ENCODE measurements at places on chromosomes 3 and 15.

GRCh38 chr3:119579366-119580066 is at the start of gene ADPRH:
ADPRH (plus strand) TSS chr3:119579492; CDS start chr3:119582170, 2,678 bp downstream.
- no peak for DNase-seq

- no peak for DNase-seq
Measured at GRCh38 chr15:41727143-41727542, 47.1 kb upstream of the MAPKBP1 start.

- no peak for DNase-seq
Measured at GRCh38 chr15:86229306-86229705, 149.6 kb downstream of the AGBL1 start.

DNA sequence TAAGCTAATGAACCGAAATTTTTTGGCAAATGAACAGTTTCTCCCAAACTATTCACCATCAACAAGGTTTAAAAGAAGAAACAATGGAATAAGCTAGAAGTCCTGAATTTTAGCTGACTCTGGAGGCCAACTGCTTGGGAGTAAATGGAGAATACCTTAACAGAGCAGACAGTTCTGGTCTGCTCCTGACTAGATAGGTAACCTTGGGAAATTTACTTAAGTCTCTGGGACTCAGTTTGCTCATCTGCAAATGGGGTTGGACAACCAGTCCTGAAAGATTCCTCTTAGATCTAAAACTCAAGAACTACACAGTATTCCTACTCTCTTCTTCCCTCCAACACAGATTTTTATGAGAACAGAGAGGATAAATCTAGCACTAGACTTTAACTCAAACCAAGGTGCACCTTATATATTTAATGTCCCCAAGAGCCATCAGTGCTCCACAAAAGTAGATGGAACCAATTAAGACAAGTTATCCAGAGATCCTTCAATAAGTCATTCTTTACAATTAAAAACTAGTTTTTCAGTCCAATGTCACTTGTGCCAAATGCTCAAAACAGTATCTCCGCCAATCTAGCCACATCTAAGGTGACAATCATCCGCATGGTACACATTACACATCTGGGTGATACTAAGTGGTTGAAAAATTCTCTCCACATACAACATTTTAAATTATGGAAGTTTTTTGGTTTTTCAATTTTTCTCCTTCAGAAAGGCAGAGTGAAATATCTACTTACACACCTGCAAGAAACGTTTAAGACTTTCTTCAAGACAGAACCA is 1.5 kb downstream of the RHOA start:
- DNase-seq: no peak

DNA sequence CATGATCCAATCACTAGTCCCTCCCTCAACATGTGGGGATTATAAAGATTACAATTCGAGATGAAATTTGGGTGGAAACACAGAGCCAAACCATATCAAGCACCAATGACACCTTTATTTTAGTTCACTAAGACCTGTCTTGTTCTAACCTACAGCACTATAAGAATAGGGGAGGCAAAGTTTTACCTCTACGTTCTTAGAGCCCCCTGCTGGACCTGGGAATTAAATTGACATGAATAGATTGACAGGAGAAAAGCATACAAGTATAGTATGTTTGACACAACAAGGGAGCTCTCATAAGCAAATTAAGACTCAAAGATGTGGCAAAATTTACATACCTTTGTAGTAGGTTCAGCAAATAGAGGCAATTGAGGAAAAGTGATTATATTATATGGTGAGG is 974.4 kb upstream of the ALCAM start:
- no peak for DNase-seq

- DNase-seq: no peak
Measured at GRCh38 chr3:5293207-5293606, 105.7 kb downstream of the EDEM1 start.

GRCh38 chr15:66394472-66394871 is 7.8 kb downstream of the MAP2K1 start:
- DNase-seq: no peak

- DNase-seq: no peak
Measured at GRCh38 chr15:58585693-58586443, 154.1 kb downstream of the LIPC start.

DNA sequence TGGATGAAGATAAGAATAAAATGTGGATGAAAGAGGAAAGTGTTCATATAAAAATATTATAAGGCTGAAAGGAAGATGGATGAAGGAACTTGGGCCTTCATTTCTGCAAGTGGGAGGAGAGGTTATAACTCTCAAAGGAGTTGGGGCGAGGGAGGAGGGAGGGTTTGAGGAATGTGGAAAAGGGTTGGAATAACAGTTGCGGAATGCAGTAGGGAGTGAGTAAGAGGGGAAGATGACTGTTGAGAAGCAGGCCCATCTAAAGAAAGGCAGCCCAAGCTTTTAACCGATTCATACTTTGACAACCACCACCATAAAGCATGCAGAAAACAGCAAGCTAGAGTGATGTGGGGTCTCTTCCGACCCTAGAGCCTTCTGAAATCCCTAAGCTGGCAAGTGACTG is 8.3 kb upstream of the TM4SF4 start:
- DNase-seq: no peak

- DNase-seq: no peak
Measured at GRCh38 chr3:19489936-19490335, 341.6 kb downstream of the KCNH8 start.

DNA sequence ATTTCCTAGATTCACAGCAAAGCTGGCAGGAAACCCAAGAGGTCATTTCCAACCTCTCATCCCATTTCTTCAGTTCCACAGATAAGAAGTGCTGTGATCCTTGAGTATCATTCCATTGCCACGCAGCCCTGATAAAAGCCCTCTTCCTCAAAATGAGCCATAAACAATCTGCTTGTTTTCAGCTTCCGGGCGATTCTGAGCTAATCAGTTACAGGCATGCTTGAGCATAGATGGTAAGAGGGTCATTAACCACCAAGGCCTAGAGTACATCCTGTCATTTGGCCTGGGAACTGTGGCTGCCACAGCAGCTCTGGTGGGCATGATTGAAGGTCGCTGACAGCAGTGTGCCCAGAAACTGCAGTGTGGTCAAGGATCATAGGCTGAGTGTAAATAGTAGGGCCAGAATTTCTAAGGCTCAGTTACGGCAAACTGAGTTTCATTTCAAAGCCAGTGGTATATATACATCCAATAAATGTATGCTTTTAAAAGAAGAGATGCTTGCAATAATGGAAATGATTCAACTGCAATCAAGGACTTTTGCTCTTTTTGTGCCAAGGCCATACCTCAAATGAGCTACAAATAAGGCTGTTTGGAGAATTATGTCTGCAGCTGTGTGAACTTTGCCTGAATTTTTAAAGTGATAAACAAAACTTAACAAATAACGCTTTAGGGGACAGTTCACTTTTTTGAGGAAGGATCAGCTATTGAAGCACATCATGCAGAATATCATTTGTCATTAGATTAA is 47.3 kb downstream of the P3H2 start:
- peak; percentile 1 for DNase-seq

GRCh38 chr3:118186051-118186450 is 848.6 kb downstream of the IGSF11 start:
- DNase-seq: no peak

- no peak for DNase-seq
Measured at GRCh38 chr15:67248011-67248505, 6.4 kb downstream of the AAGAB start.

GRCh38 chr15:38564557-38565286 is at the start of gene RASGRP1:
RASGRP1 (minus strand) TSS chr15:38564814; CDS start chr15:38564628, 186 bp downstream.
- DNase-seq: no peak

GRCh38 chr3:21618695-21619094 is 132.3 kb downstream of the ZNF385D start:
- DNase-seq: no peak

- DNase-seq: no peak
Measured at GRCh38 chr3:66076861-66077470, 38.2 kb upstream of the MAGI1 start.

GRCh38 chr15:73755481-73755880 is 2.3 kb upstream of the INSYN1 start:
- DNase-seq: no peak

GRCh38 chr15:31297575-31298456 is 28.8 kb upstream of the KLF13 start:
- no peak for DNase-seq

DNA sequence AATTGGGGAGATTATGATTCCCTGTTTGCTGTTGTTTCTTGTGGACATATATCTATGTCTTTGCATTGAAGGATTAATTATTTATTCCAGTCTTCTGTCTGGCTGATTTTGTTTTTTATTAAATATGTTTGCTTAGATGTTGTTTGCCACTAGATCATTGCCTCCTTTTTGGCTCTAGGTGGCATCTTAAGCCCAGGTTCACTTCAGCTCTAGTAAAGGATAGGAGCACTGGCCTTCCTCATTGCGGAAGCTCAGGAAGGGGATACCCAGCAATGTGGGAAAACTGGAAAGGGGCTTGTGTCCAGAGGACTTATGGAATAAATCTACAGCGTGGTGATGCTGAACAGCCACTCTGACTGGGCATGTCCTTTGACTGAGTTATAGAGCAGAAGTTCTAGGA is 821.6 kb downstream of the PDCD6IP start:
- DNase-seq: no peak

GRCh38 chr3:58237941-58238681 is 519 bp downstream of the ABHD6 start:
- DNase-seq: no peak

GRCh38 chr15:85453144-85453872 is 72.9 kb downstream of the AKAP13 start:
- no peak for DNase-seq

DNA sequence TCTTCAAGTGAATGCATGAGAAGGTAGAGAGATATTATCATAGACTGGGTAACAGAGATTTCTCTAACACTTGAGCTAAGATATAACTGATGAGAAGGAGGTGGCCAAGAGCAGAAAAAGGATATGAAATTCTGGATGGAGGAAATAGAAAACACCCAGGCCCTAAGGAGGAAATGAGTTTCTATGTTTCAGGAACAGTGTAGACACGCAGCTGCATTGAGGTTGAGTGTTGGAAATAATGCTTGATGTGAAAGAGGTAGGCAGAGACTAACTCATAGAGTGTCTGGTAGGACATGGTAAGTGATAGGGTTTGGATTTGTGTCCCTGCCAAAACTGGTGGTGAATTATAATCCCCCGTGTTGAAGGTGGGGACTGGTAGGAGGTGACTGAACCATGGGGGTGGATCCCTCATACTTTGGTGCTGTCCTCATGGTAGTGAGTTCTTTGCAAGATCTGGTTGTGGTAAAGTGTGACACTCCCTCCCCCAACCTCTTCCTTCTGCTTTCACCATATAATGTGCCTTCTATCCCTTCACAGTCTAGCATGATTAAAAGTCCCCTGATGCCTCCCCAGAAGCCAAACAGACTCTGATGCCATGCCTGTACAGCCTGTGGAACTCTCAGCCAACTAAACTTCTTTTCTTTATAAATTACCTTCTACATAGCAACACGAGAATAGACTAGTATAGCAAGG is 787.3 kb downstream of the EDEM1 start:
- no peak for DNase-seq

Data from DMS79 (cell line).